ENCODE measurements at places on chromosomes 3 and 15. TPM values are rescaled to one million over a fixed set of nuclear protein-coding genes. Genes with fewer than 3 reads are reported as not detected.

The PCSK6 gene
- 2.1 TPM for total RNA-seq

The PRICKLE2 gene
- total RNA-seq: 8.4 TPM

The PEX5L gene
- total RNA-seq: 0.15 TPM

The FBXL22 gene
- 0.30 TPM for total RNA-seq

The FETUB gene
- not detected for total RNA-seq

The CTDSPL gene
- 39.4 TPM for total RNA-seq

The PIGZ gene
- total RNA-seq: 1.1 TPM

The DGKG gene
- total RNA-seq: 0.31 TPM

The FAM81A gene
- 0.04 TPM for total RNA-seq

The SNX1 gene
- 22.1 TPM for total RNA-seq

The CYFIP1 gene
- 96.5 TPM for total RNA-seq

The TMC3 gene
- not detected for total RNA-seq

The OGG1 gene
- 26.8 TPM for total RNA-seq

The PCOLCE2 gene
- total RNA-seq: 2.9 TPM

The KCNMB2 gene
- total RNA-seq: not detected

The SPINK8 gene
- total RNA-seq: not detected

The NEIL1 gene
- 7.7 TPM for total RNA-seq

The NUSAP1 gene
- total RNA-seq: 31.2 TPM

The CHRM5 gene
- total RNA-seq: not detected

The IL16 gene
- not detected for total RNA-seq

The CXCR6 gene
- total RNA-seq: not detected

The CPB1 gene
- total RNA-seq: not detected

The HTR3E gene
- total RNA-seq: not detected

The GNAT1 gene
- not detected for total RNA-seq

The COL6A5 gene
- total RNA-seq: not detected

The NEK10 gene
- total RNA-seq: 0.23 TPM
